Left hindlimb (tissue), 1 donor: ENCODE measurements at places on chromosomes 5 and 9.

GRCh38 chr9:13832446-13832845 is 481.5 kb downstream of the NFIB start:
- DNase-seq, result no peak

DNA sequence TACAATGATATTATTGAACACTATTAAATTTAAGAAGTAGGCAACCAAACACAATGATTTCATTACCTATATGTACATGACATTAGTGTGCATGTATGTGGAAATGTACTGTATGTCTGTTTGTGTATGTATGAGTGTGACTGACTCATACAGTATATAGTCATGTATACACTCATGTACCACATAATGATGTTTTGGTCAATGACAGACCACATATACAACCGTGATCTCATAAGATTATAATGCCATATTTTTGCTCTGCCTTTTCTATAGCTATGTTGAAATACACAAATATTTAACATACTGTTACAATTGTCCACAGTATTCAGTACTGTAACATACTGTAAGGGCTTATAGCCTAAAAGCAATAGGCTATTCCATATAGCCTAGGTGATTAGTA is 19.7 kb downstream of the SVEP1 start:
- no peak for DNase-seq

DNA sequence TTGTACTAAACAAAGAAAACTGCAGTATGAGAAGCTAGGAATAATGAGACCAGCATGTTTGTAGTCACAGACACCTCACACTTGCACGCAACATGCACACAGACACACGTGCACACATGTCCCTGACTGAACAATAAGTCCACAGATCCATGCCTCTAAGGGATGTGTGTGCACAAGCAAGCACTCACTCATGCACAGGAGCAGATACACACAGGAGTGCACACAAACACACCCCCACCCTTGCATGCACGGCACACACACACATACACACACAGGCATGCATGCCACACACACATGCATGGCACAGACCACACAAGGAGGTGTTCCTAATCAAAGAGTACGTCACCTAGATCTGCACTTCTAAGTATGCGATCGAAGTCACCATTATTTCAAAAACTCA is 111.4 kb upstream of the FAM120A start:
- no peak for DNase-seq

GRCh38 chr9:117414906-117415331 is at the start of gene ASTN2:
Gene ASTN2, minus strand, starts transcription at chr9:117415057. Its CDS starts 119 bp downstream, at chr9:117414938.
- peak; percentile 54 for DNase-seq

DNA sequence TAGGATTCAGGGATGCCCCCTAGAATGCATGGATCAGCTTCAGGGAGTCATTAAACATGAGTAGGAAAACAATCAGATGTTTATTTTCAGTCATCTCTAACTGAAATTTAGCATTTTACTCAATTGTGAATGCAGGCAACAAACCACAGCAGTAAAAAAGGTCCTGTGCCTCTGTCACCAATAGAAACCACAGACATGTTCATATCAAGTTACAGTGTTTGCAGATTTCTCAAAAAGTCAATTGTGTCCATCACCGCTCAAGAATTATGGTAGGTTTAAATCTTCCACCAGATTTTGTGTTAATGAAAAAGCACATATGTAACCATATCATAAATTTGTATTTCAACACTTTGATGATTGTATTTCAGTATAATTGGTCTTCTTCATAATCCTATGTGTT is 68.4 kb upstream of the SLC1A1 start:
- DNase-seq, result no peak

- DNase-seq, result no peak
These were observed 1160.7 kb upstream of the DMAC1 start for GRCh38 chr9:8960254-8960653.

DNA sequence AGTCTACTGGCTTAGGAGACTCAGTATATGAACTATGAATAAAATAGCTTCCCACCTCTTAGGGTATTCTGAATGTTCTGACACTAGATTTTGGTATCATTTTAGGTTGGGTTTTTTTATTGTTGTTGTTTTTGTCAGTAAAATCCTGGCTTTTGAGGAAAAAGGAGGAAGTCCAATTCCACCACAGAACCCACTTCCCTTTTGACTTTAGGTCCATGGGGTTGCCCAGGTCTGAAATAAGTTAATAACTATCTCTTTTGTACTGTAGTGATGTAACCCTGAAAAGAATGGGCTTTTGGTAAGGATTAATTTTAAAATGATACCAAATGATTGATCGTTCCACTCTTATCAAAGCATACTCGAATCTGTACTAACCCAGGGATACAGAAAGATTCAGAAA is 29.1 kb upstream of the IL12B start:
- no peak for DNase-seq

- no peak for DNase-seq
These were observed 570 bp downstream of the CREBRF start for GRCh38 chr5:173056783-173057061.

- no peak for DNase-seq
These were observed 724 bp upstream of the LYSMD3 start for GRCh38 chr5:90529939-90530677.

- no peak for DNase-seq
These were observed 236.1 kb downstream of the ASTN2 start for GRCh38 chr9:117178596-117179375.

- no peak for DNase-seq
These were observed 104.4 kb upstream of the SREK1 start for GRCh38 chr5:66039701-66040100.

GRCh38 chr9:111743275-111743674 is 51.5 kb downstream of the SHOC1 start:
- no peak for DNase-seq

DNA sequence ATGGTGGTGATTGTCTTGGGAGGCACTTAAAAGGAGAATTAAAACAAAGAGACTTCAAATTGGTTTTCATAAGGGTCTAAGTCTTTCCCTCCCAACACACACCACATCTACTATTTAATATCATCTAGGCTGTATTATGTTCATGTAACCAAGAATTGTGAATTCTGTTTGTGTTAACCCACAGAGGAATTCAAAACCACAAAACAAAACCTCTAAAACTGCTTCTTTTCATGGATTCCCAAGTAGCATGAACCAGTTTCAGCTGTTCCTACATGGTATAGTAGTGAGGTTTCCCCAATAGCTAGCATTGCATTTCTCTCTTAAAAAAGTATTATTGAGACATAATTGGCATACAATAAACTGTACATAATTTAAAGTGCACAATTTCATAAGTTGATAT is 283.8 kb downstream of the CD180 start:
- DNase-seq, result no peak

GRCh38 chr5:173869316-173869715 is 18.8 kb upstream of the CPEB4 start:
- no peak for DNase-seq

DNA sequence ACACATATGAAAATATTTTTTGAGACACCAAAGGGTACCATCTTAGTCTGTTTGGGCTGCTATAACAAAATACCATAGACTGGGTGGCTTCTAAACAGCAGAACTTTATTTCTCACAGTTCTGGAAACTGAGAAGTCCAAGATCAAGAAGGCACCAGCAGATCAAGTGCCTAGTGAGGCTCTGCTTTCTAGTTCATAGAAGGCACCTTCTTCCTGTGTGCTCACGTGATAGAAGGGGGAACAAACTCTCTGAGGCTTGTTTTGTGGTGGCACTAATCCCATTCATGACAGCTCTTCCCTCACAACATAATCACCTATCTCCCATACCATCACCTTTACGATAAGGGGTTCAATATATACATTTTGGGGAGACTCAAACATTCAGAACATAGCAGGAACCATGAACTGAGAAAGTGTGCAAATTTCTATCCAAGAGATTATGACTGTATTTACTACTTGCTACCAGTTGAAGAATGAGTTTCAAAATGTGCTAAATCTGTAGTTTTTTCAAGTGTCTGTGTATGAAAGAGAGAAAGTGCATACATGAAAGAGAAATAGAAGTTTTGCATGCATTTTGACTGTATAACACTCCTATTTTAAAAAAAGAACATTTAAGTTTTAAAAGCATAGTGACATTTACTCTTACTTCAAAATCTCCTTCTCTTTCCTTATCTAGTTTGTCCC is 207.3 kb downstream of the PARP8 start:
- no peak for DNase-seq

DNA sequence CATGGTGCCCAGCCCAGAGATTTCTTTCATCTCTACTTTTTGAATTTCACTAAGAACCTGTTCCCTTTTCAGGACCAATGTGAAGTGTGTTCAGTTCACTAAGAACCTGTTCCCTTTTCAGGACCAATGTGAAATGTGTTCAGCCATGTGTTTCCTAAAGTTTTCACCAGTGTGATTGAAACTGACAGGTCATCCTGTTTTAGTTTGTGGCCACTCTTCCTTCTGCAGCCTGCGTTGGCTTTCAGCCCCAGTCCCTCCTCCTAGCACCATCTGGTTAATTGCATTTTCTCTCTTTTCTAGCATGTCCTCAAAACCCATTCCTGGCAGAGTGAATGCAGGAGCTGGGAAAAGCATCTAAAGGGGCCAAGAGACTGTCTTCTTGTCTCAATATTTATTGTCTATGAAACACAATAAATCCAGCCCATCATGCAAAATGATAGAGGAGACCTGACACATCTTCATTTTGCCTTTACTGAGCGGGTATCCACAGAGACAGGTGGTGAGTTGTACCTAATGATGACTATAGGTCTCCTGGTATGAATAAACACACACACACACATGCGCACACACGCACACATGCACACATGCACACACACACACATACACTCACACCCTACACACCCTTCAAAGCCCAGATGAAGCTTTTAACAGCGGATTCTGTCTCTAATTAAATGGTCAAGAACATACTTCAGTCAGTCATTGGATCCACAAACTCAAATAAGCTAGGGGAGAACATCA is 6.1 kb upstream of the PANK3 start:
- no peak for DNase-seq

DNA sequence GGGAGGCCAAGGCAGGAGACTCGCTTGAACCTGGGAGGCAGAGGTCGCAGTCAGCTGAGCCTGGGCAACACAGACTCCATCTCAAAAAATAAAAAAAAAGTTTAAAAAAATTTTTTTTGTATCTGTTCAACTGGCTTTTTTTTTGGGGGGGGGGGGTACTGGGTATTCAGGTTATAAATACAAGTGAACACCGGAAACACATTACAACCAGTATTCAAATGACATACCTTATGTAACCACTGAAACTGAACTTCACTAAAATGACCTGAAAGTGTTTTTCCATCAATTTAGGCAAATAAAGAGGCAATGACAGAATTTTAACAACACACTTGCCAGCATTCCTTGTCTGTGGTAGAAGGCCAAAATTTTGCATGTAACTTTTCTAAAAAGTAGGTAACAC is 33.5 kb downstream of the STRBP start:
- DNase-seq, result no peak
